GOT3 (cell line): ENCODE measurements at places on chromosomes 4 and X.

DNA sequence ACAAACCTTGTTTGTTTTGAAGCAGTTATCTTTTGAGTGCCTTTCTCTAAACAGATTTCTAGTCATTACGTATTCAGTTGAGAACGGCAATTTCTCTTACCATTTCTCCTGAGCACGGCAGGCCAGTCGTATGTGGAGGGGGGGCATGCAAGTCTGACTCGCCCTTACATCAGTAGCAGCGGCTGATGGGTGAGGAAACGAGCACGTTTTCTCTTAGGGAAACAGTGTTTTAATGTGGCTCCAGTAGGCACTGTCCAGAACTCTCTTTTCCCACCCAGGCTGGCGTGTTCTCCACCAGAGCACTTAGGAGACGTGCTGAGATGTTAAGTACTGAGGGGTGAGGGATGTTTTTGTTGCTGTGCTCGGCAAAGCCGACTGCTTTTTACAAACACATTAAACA is 240.5 kb downstream of the STIM2 start:
- no peak for DNase-seq

GRCh38 chr4:153022241-153022715 is 86.2 kb downstream of the FHDC1 start:
- no peak for DNase-seq

DNA sequence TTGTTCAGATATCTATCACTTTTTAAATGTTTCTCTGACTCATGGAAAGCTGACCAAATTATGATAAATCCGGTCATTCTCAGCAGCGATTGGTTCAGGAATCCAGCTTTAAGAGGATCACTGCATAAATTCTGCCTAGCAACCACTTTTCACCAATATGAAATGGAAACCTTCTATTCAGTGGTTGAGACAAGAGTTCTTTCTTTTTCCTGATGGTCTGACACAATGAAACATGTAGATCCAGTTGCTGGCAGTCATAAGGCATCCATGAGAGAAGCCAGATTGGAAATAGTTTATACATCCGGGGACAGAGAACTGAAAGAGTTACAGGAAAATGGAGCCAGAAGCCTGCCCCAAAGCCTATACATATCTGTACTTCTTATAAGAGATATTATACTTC is 27.2 kb downstream of the MAB21L2 start:
- no peak for DNase-seq

DNA sequence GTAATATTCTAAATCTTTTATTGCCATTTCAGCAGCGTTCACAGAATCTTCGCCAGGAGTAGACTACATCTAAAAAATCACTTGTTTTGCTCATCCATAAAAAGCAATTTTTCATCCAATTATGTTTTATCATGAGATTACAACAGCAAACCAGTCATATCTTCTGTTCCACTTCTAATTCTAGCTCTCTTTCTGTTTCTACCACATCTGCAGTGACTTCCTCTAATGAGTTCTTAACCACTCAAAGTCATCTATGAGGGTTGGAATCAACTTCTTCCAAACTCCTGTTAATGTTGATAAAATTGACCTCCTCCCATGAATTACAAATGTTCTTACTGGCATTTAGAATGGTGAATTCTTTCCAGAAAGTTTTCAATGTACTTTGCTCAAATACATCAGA is 174.4 kb upstream of the BRWD3 start:
- DNase-seq = no peak

DNA sequence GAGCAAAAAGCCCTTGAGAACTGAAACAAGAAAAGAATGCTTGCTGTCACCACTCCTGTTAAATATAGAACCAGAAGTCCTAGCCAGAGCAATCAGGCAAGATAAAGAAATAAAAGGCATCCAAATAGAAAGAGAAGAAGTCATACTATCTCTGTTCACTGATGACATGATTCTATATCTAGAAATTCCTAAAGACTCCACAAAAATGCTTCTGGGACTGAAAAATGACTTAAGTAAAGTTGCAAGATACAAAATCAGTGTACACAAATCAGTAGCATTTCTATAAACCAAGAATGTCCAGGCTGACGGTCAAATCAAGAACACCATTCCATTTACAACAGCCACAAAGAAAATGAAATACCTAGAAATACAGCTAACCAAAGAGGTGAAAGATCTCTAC is 552.7 kb upstream of the SLIT2 start:
- no peak for DNase-seq

- no peak for DNase-seq
Measured at GRCh38 chrX:19624739-19625138, 109.4 kb upstream of the MAP3K15 start.

DNA sequence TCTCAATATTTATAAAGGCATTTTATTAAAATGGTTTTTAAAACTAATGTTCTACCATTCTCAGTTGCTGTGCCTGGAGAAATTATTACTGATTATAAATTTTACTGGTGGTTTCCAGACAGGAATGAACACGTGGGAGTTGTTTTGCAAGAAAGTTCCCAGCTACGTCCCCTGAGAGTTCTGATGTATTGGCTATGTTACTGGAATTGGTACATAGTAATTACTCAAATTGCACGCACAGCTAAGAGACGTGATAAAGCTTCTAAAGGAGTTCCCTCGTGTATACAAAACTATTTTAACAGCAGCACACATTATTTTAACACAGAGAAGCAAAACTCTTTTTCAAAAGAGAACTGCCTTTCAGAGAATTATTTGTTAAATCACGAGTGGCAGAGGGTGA is 292.2 kb downstream of the NLGN4X start:
- DNase-seq = no peak
